Suppressor macrophage treated with lipopolysaccharide for 1 hour (primary cell): ENCODE measurements at places on chromosomes 3 and 15.

DNA sequence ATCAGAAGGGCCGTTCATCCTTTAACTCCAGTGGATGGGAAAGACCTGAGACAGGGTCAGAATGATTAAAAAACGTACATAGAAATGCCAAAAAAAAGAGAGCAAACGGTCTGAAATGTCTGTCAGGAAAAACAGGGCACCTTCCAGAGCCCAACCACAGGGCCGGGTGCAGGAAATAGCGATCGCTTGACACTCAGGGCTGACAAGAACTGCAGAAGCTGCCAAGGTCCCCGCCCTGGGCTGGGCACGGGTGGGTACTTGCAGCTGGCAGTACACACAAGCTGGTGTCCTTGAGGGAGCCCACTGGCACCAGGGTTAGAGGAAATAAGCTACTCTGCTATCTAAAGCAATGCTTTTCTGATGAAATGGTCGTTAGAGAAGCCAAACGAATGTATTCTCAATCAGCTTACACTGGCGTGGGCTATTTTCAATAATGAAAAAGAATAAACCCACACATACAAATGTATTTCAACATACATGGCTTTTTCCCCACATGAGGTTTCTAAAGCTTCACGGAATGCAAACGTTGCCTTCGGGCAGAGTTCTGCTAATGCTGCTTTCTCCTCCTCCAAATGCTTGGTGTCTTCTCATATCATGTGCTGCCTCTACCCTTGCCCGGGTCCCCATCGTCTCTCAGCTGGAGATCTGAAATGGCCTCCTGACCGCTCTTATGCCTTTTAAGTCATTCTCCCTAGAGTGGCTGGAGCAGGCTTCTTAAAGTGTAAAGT lies 15.6 kb downstream of the FRMD4B start:
- peak; percentile 35 for DNase-seq

DNA sequence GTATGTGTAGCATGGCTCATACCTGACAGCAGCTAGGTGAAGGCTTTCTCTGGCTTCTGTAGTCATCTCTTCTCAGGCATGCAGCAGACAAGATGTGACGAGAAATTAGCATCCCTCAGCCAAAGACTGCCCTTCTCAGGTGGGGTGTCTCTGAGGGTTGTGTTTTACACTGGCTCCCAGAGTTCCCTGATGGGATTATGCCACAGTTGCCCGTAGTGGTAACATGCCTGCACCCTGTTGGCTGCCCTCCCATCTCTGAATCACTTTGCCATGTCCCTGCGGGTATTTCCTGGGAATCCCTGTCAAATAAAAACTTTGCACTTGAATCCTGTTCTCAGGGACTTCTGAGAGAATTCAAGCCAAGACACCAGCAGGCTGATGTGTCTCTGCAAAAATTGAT lies 70.5 kb downstream of the LRTM1 start:
- DNase-seq: no peak

- DNase-seq: peak; percentile 54
These were observed 29.6 kb upstream of the ADAMTS7 start for GRCh38 chr15:78840661-78841375.

GRCh38 chr3:178174201-178174915 lies 361.9 kb upstream of the KCNMB2 start:
- DNase-seq: no peak

DNA sequence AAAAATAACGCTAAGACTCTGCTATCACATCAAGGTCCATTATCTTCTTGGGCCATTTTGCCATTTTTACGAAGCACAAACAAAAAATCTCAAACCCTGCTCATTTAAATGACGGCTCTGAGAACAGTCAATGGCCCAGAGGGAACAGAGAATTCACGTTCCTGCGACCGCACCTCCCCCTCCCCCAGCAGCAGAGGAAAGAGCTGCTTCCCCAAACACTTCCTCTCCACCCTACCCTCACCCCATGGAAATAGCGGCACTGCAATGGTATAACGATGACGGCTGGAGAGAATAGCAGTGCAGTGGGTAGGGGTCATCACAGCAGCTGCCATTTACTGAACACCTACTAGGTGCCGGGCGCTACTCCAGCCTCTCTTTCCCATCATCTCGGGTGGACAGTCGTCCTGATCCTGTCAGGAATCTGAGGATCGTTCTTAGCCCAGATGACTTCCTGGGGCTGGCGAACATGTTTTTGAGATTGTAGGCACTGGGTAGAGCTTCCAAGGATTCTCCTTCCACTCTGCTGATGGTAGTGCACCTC lies 113.3 kb downstream of the IQSEC1 start:
- DNase-seq: peak; percentile 74

- no peak for DNase-seq
These were observed 661.6 kb downstream of the SI start for GRCh38 chr3:164416491-164417222.
